ENCODE measurements at places on chromosomes 7 and 10.
A peak's percentile ranks its signal among the peaks of the same experiment; 100 is the strongest.

DNA sequence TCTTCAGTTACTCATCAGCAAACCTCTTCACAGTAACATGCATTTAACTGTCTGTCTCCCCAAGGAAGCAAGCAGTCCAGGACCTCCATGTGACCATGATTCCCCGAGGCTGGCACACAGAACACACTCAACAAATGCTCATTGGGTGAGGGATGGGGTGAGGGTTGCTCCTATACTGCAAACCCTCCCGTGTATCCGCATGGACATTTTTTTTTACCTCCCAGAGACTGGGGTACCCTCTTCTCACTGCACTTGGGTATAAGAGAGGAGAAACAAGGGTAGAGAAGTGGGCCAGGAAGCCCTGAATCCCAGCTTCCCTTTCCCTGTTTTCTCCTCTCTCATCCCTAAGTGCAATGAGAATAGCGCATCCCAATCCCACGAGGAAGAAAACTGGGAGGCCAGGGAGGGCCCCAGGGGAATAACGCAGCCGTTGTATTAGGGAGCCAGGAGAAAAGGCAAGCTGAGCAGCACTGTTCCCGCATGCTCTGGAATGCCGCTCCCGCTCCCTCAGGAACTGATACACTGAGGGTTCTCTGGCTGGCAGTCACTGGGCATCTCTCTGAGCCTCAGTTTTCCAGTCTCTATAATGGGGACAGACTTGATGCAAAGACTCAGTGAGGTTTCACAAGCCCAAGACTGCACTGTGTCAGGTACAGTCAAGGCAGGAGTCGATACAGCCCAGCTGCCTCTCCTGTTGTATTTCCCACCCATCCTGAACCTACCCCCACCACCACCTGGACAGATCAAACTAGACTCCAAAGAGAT lies 134.6 kb downstream of the GRID1 start:
- no peak for DNase-seq

GRCh38 chr7:75691793-75692543 lies 46.8 kb downstream of the HIP1 start:
- DNase-seq, result no peak

GRCh38 chr7:90603346-90603745 lies 7.2 kb downstream of the CDK14 start:
- no peak for DNase-seq

DNA sequence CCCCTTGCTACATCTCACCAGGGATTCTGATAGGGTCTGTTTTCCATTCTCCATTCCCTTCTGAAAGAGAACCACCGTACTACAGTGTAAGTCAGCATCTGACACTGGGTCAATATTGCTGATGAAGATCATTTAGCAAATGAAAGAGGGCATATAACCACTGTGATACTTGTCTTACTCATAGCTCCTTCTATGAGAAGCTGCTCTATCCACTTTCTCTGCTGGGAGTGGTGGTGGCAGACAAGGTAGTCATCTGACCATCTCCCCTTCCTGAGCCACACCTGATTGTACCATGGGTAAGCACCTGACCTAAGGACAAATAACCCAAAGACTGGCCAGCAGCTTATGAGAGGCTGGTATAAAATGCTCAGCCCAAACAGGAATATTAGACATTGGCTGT lies 220.4 kb downstream of the DOCK4 start:
- DNase-seq, result no peak

DNA sequence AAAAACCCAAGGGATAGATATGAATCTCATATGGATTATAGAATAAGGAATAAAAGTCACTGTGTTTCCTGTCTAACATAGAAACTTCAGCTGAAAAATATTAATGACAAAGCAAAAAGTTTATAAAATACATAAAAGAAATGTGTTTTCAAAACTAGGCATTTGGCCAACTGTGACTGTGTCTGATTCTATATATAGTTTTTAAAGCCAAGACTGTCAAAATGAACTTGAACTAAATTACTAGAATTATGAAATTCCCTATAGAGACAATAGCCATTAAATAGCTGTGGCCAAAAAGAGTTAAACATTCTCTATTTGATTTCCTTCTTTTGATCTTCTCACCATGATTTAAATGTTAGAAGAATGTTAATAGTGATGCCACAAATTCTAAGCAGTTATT lies 311.2 kb upstream of the SEMA3D start:
- DNase-seq, result no peak

GRCh38 chr10:28631896-28632583 lies 45.3 kb upstream of the BAMBI start:
- no peak for DNase-seq

DNA sequence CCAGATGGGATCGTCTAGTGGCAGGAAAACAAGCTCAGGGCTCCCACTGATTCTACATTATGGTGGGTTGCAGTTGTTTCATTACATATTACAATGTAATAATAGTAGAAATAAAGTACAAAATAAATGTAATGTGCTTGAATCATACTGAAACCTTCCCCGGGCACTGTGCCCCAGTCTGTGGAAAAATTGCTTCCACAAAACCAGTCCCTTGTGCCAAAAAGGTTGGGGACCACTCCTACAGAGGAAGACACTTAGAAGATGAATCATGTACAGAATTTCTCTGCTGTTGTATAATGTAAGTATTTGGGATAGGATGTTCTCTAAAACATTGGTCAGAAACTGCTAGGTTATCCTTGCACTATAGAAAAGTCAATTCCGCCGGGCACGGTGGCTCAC lies 11.3 kb upstream of the PHYH start:
- DNase-seq, result no peak

- DNase-seq, result no peak
These were observed 174.3 kb upstream of the NUPR2 start for GRCh38 chr7:56290548-56290947.

DNA sequence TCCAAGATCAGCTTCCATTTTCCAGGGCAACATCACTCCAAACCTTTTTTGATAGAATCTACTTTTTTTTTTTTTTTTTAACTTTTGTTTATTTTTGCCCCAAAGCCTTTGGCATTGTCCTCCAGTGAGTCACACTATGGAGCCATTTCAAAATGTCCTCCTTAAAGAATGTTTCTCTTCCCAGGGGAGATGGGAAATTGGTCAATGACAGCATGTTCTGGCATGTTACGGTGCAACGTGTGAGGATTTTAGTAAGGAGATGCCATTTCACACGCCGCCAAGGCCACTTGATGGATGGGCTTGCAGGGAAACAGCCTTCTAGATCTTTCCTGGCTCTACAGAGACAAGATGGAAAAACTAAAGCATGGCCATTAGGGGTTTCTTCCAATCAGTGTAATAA lies 30.7 kb upstream of the TRIL start:
- no peak for DNase-seq

DNA sequence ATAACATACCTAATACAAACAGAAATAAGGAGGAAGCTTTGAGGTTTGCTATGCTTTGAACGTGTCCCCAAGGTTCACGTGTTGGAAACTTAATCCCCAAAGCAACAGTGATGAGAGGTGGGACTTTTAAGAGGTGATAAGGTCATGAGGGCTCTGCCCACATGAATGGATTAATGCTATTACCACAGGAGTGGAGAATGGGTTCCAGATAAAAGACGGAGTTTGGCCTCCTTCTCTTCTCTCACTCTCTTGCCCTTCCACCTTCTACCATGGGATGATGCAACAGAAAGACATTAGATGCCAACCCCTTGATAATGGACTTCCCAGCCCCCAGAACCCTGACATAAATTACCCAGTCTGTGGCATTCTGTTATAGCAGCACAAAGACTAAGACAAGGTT lies 9.6 kb downstream of the ITGB1 start:
- peak; percentile 64 for DNase-seq

DNA sequence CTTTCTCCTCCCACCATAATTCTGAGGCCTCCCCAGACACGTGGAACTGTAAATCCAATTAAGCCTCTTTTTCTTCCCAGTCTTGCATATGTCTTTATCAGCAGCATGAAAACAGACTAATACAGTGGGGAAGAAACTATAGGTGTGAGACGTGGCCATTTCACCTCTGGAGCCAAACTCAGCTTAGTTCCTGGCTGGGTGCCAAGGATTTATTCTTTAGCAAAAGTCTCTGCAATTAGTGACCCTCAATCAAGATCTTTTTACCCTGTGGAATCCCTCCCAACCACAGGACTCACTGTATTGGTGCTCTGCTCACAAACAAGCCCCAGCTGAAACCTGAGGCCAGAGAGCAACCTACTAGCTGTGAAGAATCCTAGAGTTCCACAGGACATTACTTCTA lies 28.1 kb upstream of the SFTPD start:
- DNase-seq, result no peak

GRCh38 chr7:11427686-11428273 lies 404.2 kb downstream of the THSD7A start:
- no peak for DNase-seq

GRCh38 chr10:131022369-131022768 lies 289.2 kb downstream of the TCERG1L start:
- DNase-seq, result no peak

- DNase-seq, result no peak
These were observed 11.7 kb downstream of the C1QL3 start for GRCh38 chr10:16509996-16510395.

DNA sequence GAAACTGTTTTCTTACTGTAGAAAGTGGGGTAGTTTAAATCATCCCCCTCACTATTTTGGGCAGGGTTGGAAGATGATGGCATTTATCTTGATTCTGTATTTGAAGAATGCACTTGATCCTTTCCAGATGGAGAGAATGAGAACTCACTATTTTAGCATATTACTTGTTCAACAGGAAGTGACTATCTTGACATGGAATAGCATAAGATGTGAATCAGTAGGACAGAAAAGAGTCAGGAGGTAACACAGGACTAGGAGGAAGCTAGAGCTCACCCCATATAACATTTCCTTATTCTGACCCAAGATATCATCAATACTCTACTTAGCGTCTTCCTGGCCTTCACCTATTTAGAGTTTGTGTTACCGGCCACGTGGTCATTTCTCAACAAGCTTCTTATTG lies 400.2 kb downstream of the PHTF2 start:
- DNase-seq, result no peak

DNA sequence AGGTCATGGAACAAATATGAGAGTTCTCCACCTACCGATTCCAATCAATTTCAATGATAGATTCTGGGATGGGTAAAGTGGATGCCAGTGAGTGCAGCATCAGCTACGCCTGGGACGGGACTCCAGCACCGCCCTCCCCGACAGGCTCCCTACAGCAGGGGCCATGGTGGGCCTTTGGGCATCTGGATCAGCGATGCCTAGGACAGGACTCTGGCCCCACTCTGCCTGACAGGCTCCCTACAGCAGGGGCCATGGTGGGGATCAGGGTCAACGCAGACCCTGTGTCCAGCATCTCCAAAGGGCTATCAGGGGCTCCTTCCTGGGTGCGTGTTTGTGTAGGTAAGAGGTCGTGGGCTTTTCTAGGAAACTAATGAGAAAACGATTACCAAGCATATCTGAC lies 111.2 kb upstream of the TCERG1L start:
- DNase-seq, result no peak

- no peak for DNase-seq
These were observed 482.6 kb downstream of the DNAJB6 start for GRCh38 chr7:157819455-157819807.

GRCh38 chr7:31186202-31186601 lies 134.1 kb downstream of the ADCYAP1R1 start:
- DNase-seq, result no peak

Measured in hematopoietic multipotent progenitor cell treated with erythropoietin and hydrocortisone succinate and interleukin-3 and kit ligand, for 17 days (in vitro differentiated cells).